ENCODE measurements at places on chromosomes 5 and 9.
A peak's percentile ranks its signal among the peaks of the same experiment; 100 is the strongest.

GRCh38 chr5:78756858-78757257 is 108.3 kb upstream of the LHFPL2 start:
- DNase-seq = no peak

- DNase-seq = peak; percentile 15
Measured at GRCh38 chr5:137695651-137696428, 40.0 kb downstream of the KLHL3 start.

DNA sequence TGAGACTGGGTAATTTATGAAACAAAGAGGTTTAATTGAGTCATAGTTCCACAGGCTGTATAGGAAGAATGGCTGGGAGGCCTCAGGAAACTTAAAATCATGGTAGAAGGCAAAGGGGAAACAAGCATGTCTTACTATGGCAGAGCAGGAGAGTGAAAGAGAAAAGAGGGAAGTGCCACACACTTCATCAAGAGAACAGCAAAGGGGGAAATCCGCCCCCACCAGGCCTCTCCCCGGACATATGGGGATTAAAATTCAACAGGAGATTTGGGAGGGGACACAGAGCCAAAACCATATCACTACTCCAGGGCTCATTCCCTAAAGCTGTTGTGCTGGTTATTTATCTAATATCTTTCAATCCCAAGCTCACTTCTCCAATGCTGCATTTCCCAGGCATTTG is 50.2 kb upstream of the NR3C1 start:
- no peak for DNase-seq

DNA sequence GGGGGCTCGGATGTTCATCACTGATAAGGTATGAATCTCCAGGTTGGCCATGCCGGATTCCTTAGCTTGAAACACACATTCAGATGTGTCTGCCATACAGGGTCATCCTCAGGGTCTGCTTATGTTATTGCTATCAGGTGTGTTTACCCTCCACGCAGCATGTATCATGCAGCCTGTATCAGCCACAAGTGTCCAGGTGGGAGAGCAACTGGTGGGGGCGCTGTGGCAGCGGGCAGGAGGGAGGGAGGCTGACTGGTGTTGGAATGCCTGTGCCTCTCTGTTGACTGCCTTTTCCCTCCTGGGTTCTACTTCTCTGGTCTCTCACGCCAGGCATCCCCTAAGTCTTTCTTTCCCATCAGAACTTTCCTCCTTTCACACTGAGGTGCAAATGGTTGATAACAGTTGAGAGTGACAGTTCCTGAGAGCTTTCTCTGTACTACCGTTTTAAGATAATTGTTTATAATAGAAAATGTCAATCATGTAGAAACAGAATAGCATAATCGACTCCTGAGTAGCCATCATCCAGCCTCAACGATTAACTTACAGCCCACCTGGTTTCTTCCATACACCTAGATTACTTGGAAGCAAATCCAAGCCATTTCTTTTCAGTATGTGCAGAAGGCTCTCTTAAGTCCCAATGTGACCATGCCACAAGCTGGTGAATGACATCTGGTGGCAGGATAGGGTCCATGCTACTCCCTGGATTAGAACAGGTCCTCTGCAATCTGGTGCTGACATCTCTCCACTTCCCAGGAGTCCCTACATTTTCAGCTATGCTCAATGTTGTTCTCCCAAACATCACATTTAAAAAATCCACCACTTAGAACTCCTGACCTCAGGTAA is 86.6 kb downstream of the ACER2 start:
- no peak for DNase-seq

GRCh38 chr5:131142970-131143617 is 22.0 kb downstream of the HINT1 start:
- DNase-seq = no peak

DNA sequence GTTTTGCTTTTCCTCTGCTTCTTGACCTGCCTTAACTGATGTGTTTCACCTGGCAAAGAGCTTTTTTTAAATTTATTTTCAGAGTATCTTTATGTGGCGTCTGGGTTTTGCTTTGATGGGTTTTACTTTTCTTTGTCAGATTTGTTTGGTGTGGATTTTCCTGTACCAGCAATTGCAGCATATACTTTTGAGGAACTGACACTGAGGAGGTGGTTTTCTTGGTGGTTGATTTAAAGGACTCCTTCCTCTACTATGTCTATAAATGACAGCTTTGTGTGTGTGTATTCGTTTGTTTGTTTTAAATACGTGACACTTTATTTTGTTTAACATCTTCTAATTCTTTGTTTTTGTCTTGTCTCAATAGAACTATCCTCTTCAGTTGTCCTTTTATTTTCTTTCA is 1071.9 kb upstream of the ARRDC3 start:
- no peak for DNase-seq

DNA sequence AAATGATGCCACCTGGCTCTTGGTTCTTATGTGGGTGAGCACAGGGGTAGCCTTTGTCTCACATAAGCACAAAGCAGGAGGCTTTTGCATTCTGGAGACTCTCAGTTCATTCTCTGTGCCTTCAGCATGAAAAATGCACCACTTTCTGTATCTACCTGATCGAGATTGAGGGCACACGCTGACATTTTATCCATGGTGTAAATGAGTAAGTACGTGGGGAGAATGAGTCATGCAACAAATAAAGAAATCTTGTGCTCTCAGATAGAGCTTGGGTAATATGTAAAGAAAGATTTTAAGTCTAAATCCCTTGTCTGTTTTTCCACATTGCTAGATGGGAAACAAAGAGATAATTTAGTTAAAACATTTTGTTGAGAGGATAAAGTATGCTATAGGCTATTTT is 607.2 kb upstream of the WWC1 start:
- no peak for DNase-seq

GRCh38 chr5:65883461-65883860 is 42.9 kb upstream of the ERBIN start:
- no peak for DNase-seq

- DNase-seq = no peak
Measured at GRCh38 chr9:81594415-81594814, 94.9 kb downstream of the TLE1 start.

DNA sequence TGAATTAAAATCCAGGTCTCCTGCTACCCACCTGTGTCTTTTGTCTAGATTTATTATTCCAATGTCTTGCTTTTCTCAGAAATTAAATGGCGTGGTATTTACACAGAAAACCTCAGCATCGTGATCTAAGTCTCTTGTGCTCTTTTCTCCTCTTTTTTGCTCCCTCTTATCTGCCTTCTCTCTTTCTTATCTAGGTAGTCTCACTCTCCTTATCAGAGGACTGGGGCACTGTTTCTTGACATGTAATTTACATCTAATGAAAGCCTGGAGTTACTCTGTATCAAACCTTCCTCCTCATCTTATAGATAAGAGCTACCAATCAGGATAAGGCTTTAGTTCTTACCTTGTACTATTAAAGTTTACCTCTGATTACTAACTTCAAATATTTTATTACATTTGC is 933.8 kb downstream of the TLE1 start:
- DNase-seq = no peak

GRCh38 chr9:126723807-126724172 is 81.0 kb upstream of the ZBTB43 start:
- peak; percentile 11 for DNase-seq

DNA sequence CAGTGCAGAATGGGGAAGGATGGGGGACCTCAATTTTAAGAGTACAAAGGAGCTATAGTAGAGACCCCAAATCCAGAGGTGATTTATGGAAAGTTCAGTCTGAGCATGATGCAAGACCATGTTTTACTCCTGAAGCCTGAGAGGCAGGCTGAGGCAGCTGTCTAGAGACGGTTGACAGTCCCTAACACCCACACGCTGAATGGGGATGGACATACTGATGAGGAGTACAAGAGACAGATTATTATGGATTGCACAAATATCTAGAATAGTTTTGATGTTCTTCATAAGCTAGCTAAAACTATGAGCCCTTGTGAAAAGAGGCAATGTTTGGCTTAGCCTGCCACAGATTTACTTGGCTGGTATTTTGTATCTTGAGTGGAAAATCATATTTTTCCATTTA is 64.5 kb downstream of the PRR16 start:
- no peak for DNase-seq

DNA sequence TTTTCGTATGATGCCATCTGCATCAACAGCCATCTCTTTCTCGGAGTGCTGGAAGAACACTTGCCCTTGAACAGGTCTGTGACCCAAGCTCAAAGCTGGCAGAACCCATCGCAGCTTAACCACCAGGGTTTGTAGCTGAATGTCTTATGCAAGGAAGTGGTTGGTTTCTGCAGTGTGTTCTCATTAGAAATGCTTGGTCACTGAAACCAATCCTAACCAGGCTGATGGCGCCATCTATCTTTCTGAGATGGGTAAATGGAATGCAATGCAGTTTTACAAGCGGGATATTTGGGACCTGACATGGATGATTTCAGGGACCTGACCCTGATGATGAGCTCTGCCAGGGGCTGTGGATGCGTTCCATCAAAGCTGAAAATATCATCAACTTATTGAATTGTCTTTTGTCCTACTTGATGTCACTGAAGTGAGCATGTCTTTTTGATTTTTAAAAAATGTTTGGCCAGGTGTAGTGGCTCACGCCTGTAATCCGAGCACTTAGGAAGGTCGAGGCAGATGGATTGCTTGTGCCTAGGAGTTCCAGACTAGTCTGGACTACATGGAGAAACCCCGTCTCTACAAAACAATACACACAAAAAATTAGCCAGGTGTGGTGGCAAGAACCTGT is 28.7 kb downstream of the DMRT3 start:
- peak; percentile 61 for DNase-seq

GRCh38 chr5:32057187-32058096 is 116.7 kb downstream of the GOLPH3 start:
- DNase-seq = no peak

- DNase-seq = no peak
Measured at GRCh38 chr9:28999057-28999456, 1425.8 kb upstream of the C9orf72 start.

GRCh38 chr5:171094356-171094755 is 214.7 kb upstream of the TLX3 start:
- no peak for DNase-seq

DNA sequence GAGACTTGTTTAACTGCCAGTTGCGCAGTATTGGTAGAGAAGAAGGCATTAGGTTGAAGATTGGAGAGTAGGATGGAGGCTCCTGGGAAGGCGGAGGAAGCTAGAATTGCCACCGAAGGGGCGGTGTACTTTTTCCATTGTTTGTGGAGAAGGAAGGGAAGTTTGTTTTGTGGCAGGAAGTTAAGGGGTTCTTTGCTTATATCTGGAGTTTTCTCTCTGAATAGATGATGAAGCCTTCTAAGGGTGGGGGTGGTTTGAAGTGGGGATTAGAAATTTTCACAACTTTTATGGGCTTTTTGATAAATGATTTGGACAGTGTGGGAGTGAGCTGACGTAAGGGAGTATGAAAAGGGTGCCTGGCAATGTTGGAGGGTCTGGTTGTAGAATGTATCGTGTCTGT is 59.3 kb downstream of the SNX30 start:
- DNase-seq = no peak

- no peak for DNase-seq
Measured at GRCh38 chr5:68757006-68757405, 336.8 kb upstream of the SLC30A5 start.

DNA sequence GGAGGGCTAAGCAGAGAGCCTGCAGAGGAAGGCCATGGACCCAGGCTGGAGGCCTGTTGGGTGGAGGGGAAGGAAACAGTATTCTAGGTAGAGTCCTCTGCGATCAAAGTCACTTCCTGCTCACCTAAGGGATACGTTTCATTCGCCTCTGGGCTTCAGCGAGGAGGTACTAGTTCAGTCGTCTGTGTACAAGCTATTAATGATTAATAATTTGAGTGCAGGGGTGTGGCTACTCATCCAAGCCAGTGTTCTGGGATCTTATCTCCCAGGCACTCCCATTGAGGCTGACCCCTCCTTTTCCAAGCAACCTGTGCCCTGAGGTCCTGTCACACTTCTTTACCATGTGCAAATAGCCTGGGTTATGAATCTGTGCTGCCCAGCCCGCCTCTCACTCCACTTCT is 25.2 kb downstream of the RALGPS1 start:
- no peak for DNase-seq

DNA sequence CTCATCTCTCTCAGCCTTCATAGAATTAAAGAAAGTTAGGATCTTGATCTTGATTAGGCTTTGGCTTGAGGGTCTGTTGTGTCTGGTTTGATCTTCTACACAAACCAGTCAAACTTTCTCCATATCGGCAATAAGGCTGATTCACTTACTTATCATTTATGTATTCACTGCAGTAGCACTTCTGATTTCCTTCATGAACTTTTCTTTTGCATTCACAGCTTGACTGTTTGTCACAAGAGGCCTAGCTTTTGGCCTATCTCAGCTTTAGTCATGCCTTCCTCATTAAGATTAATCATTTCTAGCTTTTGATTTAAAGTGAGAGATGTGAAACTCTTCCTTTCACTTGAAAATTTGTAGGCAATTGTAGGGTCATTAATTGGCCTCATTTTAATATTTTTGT is 62.8 kb downstream of the SH3RF2 start:
- no peak for DNase-seq

DNA sequence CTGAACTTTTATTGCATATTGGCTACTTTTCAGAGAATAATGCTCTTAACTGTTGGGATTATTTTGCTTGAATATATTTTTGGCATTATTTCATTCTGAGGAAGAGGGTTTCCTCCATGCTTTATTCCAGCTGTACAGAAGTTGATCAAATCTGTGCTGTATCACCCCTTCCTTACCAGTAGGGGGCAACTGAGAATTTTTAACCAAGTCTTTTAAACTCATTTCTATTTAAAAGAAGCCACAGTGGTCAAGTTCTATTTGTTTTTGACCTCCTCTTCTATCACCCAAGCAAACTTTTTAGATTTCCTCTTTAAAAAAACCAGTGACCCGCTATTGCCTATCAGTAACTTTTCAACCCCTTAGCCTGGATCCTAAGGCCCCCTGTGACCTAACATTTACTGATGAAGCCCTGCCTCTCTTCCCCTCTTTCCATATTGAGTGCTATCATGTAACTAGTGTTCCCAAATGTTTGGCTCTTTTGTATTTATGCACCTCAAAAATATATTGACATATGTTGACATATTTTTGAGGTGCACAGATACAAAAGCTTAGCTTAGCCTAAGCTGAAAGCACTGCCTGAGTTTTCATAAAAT is 80.6 kb downstream of the FBXO4 start:
- DNase-seq = peak; percentile 11

- DNase-seq = no peak
Measured at GRCh38 chr9:28396058-28396457, 822.8 kb upstream of the C9orf72 start.

DNA sequence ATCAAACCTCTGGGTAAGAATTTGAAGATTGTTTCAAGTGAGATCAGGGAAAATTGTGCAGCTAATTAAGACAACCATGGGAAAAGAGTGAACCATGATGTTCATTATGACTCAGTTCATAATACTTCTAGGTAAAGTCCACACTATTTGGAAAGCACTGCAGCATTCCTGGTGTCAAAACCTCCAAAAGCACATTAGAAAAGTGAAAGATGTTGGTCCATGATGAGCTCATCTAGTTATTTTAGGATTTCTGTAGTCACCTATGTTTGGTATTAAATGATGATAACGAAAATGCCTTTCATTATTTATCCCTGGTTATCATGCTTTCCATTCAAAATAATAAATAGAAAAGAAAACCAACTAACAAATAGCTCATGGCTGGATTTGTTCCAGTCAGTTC is 49.1 kb downstream of the PTCD2 start:
- DNase-seq = no peak

- DNase-seq = no peak
Measured at GRCh38 chr9:6109571-6109970, 94.1 kb upstream of the RANBP6 start.
